Caco-2 (cell line): ENCODE measurements at places on chromosomes 11 and 22.

DNA sequence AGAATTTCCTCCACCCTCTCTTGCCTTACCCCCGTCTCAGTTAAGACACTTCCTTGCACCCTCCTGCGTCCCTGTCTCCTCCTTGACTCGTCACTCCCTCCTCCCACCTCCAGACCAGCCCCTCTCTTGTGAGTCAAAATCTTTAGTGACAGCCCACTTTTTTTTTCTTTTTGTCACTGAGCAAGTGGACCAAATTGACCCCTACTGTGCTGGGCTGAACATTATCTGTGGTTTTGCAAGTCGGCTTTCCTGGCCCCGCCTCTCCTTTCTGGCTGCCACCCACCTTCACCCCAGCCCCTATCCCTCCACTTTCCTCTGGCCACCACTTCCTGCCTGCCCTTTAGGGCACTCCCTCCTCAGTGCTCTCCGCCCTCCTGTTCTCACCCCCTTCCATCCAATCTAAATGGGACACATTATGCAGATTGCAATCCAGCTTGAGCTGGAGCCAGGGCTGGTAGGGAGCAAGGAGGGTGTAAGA lies at the start of gene APLNR:
Gene APLNR (minus strand): TSS at position 47 of the 478 bp plus-strand sequence. CDS start 246 bp downstream, outside the sequence.
- no peak for DNase-seq

DNA sequence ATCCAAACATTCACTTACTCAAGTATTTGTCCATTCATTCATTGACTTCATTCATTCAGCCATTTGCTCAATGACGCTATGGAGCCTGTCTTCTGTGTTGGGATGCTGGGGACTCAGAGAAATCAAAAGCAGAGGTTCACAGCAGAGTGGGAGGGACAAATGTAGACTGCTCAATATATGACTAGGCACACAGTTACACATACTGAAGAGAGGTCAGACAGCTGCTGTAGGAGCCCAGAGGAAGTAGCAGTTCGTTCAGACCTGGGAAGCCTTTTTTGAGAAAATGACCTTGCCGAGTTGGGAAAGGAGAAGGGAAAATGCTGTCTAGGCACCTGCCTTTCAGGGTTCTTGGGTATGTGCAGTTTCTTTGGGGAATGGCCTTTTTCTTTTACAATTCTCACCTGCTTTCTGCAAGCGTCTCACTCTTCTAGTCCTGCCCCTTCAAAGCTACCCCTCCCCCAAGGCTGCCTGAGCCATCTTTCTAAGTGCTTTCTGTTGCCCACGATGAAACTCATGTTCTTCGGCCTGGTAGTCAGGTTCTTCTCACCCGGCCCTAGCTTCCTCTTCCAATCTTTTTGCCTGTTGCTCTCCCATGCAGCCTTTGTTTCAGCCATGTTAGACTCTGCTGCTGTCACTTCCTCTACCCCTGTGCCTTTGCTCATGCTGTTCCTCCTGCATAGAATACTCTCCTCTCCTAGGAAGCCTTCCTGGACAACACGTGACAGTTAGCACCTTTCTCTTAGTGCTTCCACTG lies 4.2 kb upstream of the UVRAG start:
- no peak for DNase-seq

GRCh38 chr11:90204832-90205646 lies 17.8 kb downstream of the CHORDC1 start:
- DNase-seq, result peak; percentile 63

DNA sequence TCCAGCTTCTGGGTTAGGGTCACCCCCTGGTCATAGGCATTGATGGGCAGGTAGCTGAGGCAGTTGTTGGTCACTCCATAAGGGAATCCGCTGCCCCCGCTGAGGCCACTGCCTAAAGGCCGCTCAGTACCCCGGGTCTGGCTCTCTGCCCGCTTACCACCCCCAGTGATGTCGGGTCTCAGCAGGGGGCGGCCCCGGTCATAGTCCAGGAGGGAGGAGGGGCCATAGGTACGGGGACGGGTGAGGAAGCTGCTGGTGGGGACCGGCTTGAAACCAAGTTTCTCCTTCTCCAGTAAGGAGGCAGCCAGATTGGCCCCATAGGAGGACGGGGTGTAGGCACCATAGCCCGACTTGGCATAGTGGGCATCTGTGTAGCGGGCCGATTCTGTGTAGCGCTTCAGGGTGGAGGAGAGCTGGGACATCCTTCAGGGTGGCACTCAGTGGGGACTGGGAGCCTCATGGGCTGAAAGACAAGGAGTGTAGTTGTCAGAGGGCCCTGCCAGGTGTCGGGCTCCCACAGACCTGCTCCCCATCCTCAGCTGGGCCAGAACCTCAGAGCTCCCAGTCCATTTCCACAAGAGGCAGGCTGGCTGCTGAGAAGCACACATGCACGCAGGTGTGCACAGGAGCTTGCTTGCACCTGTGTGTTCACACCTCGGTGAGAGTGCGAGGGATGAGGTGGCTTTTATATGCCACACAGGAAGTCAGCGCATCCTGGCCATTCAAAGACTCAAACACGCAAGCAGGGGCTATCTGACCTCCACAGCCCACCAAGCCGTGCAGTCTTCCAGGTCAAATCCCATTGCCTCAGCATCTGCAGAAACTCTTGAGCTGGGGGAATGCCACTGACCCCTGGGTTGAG lies 8.2 kb downstream of the USP2 start:
- DNase-seq, result peak; percentile 24

- DNase-seq, result no peak
Measured at GRCh38 chr11:94398101-94398500, 3.1 kb downstream of the GPR83 start.
